ENCODE measurements at places on chromosomes 1 and 21.

GRCh38 chr1:201707656-201708055, 121.3 kb upstream of the IPO9 start:
- DNase-seq, result no peak

GRCh38 chr1:207335695-207336363, 14.4 kb downstream of the CD55 start:
- no peak for DNase-seq

DNA sequence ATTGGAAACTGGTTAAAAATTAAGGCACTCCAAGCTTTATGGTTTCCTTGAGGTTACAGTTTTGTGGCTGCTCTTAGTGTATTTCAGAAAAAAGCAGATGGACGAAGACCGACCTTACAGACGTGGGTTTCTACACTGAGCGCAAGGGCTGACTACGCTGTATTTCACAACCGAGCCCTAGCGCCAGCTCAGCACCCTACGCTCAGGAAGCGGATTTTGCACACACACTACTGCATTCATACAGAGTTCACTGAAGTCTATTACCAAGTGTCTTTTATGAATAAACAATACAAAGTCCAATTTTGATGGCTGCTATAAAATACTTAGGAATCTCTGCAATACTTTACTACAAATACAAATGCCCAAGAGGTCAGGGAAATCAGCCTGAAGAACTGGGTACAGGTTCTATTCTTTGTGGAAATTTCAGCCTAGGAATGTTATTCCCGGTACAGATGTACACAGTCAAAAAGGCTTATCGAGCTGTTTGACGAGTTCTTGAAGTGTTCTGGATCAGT, 23.8 kb downstream of the PTTG1IP start:
- DNase-seq, result no peak

- DNase-seq, result no peak
Measured at GRCh38 chr1:63674238-63674864, 81.1 kb downstream of the PGM1 start.

- DNase-seq, result no peak
Measured at GRCh38 chr1:243323491-243323890, 67.7 kb downstream of the SDCCAG8 start.
